ENCODE measurements at places on chromosomes 7 and 10.

GRCh38 chr10:48456361-48456804 is 148.5 kb downstream of the ARHGAP22 start:
- DNase-seq, result no peak

- DNase-seq, result no peak
Measured at GRCh38 chr7:17870406-17870805, 69.9 kb downstream of the SNX13 start.

- no peak for DNase-seq
Measured at GRCh38 chr7:149307775-149308501, 45.9 kb downstream of the ZNF783 start.

DNA sequence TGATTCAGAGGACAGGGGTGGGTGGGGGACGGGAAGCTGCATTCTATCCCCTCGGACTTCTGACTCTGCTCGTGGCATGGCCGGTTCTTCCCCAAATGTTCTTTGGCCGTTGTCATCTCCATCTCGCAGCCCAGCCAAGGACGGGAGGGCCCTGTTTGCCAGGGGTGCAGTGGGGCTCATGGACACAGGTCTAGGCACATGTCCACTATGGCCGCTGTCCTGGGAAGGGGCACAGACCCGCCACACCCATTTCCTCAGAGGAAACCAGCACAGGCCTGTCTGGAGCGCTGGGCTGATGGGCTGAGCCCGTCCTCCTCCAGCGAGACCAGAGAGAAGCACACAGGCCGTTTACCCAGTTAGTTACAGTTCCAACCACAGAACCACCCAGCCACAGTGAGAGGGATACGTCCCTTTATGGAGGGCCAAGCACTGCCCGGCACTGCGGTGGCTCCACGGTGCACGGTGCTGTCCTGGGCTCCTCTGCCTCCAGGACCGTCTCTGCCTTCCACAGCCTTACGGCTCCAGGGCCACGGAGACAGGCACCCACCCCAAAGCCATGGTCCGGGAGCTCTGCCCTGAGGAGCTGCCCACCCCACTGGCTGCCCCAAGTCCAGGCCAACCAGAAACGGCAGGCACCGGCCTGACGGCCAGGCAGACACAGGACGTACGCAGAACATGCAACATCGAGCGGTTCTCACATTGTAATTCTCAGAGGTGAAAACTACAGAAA is 20.2 kb downstream of the DPYSL4 start:
- DNase-seq, result no peak

GRCh38 chr10:6187278-6187677 is 15.5 kb upstream of the PFKFB3 start:
- no peak for DNase-seq

DNA sequence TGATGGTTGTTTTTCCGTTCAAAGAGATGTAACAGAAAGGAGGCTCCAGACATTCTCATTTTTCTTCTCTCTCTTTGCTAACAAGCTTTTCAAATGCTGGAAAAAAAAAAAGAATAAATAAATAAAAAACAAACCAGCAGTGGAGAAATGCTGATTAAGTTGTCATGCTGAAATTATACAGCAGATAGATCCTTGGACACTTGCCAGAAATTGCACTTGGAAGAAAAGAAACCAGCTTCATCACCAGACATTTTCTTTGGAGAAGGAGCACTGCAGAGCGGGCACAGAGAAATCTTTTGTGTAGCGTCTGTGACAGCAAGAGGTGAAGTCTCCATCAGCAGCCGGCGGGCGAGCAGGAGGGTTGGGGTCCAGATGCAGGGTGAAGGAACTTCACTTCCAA is 55.8 kb downstream of the CLRN3 start:
- no peak for DNase-seq

Measured in T47D (cell line).